ENCODE measurements at places on chromosomes 5 and 9.

DNA sequence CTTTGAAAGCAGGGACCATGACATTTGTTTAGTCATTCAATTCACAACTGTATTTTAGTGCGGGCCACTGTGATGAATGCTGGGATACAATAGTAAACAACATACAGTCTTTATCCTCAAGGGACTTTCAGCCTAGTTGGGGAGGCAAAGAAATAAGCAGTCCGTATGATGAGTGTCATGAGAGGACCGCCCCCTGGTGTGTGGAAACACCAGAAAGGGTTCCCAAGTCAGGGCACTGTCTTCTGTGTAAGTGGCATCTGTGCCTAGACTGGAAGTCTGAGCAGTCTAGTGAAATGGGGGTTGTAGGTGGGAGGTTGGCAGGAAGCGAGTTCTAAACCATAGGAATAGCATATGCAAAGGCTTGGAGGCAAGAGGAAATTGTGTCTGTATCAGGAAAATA lies 6.8 kb downstream of the C9orf43 start:
- DNase-seq, result no peak

DNA sequence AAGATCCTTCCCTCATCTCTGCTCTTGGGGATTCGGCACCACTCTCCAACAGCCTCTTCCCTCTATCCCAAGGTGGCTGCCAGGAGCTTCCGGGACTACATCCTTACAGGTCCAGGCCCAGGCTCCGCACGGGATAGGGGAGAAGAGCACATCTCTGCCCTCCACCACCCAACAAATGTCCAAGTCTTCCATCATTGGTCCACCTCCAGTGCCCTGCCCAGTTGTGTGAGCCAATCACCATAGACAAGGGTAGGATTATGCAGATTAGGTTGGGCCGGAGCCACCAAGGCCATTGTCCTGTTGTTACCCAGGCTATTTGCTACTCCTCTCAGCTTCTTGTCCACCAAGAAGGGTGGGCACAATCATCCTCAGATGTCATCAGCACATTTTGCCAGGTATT lies 9.1 kb downstream of the UNC5A start:
- DNase-seq, result no peak

DNA sequence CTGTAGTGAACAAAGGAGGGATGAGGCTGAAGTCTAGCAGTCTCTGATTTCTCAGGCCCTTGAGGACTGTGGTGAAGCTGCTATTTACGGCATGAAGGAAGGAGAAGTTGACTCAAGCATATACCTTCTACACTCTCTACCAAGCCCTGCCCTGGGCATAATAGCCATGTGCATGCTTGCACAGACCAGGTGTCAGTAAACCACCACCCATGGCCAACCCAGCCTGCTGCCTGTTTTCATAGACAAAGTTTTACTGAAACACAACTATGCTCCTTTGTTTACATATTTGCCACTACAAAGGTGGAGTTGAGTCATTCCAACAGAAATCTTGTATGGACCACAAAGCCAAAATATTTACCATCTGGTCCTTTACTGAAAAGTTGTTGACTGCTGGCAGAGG lies 126.9 kb downstream of the PAPPA start:
- DNase-seq, result no peak

DNA sequence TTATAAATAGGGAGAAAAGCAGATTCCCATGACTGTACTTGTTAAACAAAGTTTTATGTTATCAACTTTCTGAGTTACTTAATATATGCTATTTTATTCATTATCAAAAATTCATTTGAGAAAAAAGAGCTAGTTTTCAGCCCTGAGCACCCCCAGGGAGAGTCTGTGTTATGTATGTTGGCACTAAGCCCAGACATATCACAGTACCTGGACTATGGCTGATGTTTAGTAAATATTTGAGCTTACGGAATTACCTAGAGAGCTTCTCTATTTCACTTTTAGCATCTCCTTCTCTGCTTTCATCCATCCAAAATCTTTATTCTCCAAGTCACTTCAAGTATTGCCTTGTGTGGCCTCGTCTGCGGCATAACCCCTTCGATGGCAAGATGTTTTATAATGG lies 225.9 kb upstream of the PCSK5 start:
- no peak for DNase-seq

DNA sequence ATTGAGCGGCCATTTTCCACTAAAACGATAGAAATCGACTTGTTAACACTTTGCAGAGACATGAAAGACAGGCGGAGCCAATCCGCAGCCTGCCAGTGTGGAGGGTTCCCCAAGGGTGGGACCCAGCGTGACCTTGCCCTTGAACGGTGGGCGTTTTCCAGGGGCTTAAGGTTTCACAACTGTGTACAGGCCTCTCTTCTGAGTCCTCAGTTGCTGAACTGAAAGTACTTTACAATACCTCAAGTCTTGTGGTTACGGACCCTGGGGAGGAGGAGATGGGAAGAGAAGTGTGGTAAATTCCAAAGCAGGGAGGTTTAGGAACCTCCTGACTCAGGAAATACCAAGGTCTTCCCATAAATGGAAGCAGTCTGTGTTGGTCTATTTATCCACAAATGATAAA lies 68.2 kb upstream of the CKMT2 start:
- DNase-seq, result no peak

DNA sequence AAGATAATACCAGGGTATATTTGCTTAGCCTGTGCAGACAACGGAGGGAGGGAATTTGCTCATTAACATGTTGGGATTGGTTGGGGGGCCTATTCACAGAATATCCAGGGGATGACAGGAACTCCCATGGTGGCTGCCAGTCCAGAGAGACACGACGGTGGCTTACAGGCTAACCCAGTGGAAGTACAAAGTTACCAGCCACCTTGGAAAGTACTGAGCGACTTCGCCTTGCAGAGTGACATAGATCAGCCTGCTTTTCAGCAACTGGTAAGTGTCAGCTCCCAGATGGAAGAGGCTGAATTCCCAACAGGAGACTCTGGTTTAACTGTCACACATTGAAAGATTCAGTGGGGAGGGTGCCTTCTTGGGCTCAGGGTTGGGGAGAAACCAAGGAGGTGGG lies 7.9 kb downstream of the ISL1 start:
- no peak for DNase-seq

DNA sequence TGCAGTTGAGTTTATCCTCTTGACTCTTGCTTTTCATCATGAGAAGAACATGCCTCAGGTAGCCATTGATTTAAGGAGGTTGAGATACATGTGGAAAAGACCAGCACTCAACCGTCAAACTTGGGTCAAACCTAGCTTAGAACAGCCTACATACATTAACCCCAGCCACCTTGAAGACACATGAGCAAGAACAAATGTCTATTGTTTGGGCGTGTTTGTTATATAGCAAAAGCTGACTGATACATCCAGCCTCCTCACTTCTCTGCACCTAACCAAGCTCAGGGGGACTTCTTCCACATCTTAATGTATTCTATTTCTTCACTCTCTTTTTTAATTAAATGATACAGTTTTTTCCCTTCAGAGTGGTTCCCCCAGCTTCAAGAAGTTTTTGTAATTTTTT lies 28.7 kb downstream of the DRD1 start:
- no peak for DNase-seq

Measured in activated T-cell treated with anti-CD3 and anti-CD28 coated beads, Interleukin-2, amount 50 U/mL, for 72 hours (primary cell).